ENCODE measurements at places on chromosomes 16 and 17.

- no peak for DNase-seq
Measured at GRCh38 chr17:31491376-31492131, 100.1 kb downstream of the RAB11FIP4 start.

- DNase-seq = peak; percentile 26
Measured at GRCh38 chr17:49779739-49780231, 8.7 kb upstream of the KAT7 start.

- no peak for DNase-seq
Measured at GRCh38 chr17:50586421-50587247, 26.1 kb downstream of the CACNA1G start.

DNA sequence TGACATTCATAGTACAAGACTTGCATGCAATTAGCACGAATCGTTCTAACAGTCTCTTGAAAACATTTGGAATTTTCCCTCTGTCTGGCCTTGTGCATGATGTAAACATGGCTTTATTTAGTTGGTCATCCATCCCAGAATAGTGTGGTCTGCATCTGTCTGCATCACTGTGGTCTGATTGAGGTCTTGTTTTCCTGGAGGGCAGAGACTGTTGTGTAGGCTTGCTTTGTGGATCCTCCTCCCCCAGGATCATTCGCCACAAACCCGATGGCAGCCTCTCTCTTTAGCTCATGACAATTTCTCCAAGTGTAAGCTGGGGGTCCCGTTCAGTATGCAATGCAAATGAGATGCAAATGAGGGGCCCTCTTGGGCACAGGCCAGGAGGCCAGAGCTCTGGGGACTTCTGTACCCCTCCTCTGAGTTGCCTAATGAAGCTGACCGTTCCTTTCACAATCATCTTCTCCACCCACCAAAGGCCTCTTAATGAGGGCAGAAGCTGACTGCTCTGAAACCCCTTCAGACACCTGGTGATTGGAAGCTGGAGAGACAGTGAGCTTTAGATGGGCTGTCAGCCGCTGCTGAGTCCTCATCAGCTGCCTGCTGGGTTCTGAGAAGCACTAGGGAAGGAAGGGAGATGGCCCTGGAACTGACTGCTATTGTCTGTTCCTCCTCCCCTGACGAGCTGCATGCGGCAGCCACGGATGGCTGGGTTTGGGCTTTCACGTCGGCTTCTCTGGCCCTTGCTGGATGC is 201.2 kb upstream of the CACNG3 start:
- DNase-seq = peak; percentile 49

DNA sequence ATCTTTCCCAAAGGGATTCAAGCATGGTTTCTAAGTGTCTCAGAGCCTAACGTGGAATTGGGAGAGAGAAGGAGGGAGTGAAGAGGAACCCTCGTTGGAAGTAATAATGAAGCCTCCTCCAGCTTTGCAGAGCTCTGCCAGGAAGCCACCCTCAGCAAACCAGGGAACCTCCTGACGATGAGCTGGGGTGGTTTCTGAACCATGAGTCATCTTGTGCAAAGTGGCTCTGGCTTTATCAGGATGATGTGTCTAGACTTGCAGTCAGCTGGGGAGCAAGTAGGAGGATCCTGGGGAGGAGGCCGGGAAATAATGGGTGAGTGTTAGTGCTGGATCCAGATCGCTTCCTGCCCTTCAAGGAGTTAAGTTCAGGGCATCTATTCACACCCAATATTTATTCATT is 191.7 kb upstream of the RBFOX1 start:
- DNase-seq = no peak

Measured in GM23338 (cell line).